CD4-positive, alpha-beta T cell (primary cell): ENCODE measurements at places on chromosomes 5 and 9.

DNA sequence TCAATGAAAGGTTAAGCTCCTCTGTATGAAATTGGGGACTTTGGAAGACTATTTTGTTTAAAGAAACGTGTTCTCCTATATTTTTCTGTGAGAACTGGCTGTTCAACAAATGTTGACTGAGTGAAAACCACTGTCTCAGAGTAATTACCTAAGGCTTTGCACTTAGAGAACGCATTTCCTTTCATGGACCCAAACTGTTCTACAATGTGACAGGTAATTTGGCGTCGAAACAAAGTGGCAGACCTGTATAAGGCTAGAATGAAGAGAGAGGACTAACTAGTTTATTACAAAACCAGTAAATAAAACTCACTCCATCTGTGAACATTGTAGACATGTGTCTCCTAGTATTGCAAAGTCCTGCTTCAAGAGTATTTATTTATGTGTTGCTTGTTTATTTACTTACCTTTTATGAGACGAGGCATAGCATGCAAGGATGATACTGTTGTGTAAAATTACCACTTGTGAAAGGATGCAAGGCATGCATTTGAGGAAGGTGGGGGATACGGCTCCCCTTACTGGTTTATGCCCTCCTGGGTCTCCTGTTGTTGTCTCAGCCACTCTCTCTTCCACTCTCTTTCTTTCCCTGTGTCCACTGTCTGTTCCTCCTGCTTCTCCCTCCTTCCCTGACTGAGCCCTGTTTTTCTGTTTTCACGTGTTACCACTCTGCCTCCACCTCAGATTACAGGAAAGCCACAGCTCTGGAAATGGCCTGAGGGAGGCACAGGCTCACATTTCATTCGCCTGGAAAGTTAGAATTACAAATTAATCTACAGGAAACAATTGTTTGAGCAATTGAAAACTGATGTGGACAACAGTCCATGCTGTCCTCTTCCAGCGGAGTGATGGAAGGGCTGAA lies 444.0 kb upstream of the ZNF608 start:
- H3K36me3 ChIP-seq, result no peaks in the 10 kb centered on the region
- DNase-seq, result no peak
- H3K27me3 ChIP-seq, result no peaks in the 10 kb centered on the region
- no peaks in the 10 kb centered on the region for H3K4me1 ChIP-seq
- no peak overlapping the region for H3K4me3 ChIP-seq
- no peak overlapping the region for H3K27ac ChIP-seq

- no peaks in the 10 kb centered on the region for H3K27me3 ChIP-seq
Observed at GRCh38 chr5:138770291-138770690, 17.1 kb downstream of the CTNNA1 start.

DNA sequence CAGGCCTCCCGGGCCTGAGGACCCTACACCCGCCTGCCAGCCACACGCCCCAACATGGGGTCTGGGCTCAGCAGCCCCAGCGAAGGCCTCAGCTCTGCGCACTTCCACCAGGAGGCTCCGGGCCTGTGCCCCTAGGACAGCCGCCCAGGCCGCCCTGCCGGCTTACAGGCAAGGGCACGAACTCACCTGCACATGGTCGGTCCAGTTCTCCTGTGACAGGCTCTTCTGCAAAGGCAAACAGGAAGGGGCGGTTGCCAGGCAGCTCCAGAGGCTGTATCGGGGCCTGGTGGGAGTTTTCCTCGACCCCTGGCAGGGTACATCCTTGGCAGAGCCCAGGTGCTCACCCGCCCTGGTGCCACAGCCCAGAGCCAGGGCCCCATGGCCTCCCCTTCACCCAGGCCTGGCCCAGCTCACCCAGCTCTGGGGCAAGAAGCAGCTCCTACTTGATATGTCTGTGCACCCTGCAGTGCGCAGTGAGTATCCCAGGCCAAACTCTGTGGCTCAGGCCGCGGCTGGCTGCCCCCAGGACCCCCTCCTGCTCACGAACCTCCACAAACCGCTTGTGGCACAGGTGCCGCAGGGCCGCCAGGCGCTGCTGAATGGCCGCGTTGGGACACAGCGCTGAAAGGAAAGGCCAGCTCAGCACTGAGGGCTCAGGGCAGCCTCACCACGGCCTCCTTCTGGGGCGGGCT lies 52.2 kb upstream of the NRARP start:
- H3K27me3 ChIP-seq, result no peaks in the 10 kb centered on the region
- no peak overlapping the region for H3K4me3 ChIP-seq
- no peak for DNase-seq
- no peaks in the 10 kb centered on the region for H3K36me3 ChIP-seq

- DNase-seq, result no peak
- H3K27ac ChIP-seq, result no peak overlapping the region
- no peaks in the 10 kb centered on the region for H3K36me3 ChIP-seq
- H3K27me3 ChIP-seq, result no peaks in the 10 kb centered on the region
- no peaks in the 10 kb centered on the region for H3K4me1 ChIP-seq
Observed at GRCh38 chr5:6066016-6066415, 312.3 kb downstream of the MED10 start.

- H3K4me3 ChIP-seq, result no peak overlapping the region
- H3K27ac ChIP-seq, result no peak overlapping the region
- no peak for DNase-seq
- no peaks in the 10 kb centered on the region for H3K4me1 ChIP-seq
- H3K27me3 ChIP-seq, result peaks cover 7% of the 10 kb centered on the region
Observed at GRCh38 chr9:117768750-117769395, 64.7 kb downstream of the TLR4 start.

- H3K4me3 ChIP-seq, result no peak overlapping the region
- H3K36me3 ChIP-seq, result peaks cover 6% of the 10 kb centered on the region
- no peaks in the 10 kb centered on the region for H3K27me3 ChIP-seq
- no peak overlapping the region for H3K27ac ChIP-seq
- peaks cover 77% of the 10 kb centered on the region for H3K4me1 ChIP-seq
Observed at GRCh38 chr9:134399435-134400056, 73.3 kb downstream of the RXRA start.

DNA sequence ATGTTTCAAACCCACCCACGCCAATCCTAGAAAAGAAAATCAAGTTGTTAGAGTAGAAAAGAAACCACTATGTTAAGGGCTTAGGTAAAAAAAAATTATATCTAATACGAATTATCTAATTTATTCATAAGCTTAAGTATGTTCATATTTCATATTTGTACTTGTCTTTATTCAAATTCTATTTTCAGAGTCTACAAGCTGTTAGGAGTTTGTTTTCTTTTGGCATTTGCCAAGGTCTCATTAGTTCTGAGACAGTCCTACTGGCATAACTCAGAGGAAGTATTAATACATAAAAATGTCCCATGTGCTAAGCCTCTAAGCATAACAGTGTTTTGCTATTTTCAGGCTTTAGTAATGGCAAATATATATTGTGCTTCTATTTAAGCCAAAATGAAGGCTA lies 57.6 kb downstream of the STARD4 start:
- no peak overlapping the region for H3K4me3 ChIP-seq
- no peak overlapping the region for H3K27ac ChIP-seq
- H3K27me3 ChIP-seq, result no peaks in the 10 kb centered on the region

DNA sequence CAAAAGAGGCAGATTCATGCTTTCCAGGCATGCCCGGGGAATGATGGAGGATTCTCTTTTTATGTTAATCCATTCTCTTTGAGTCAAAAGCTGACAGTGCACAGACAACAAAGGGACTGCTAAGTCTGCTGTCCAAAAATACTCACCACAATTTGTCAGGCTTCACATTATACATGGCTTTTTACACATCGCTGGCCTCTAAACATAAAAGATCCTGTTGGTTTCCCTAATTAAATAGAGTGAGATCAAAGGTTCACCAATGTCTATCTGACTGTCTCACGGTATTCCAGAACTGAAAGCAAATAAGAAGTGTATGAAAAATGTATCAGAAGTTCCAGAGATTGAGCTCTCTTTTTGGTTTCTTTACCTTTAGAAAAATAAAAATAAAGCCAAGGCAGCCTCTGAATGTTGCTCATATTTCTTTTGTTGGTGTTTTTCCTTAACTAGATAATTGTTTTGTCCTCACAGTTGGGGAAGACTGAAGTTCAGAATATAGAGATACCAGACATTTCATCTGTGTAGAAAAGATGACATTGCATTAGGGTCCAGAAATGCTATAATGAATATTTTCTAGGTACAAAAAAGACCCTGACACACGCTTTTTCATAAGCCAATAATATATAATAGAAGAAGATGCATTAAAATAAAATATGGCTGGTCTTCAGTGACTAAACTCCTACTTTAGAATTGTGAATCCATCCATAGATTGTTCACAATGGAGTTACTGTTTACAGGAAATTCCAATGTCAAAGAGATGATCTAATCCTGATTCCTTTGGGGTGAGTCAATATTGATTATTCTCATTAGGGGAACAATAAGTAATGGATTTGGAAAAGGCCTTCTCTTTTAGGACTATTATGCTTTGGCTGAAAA lies 688.2 kb upstream of the CDH6 start:
- no peaks in the 10 kb centered on the region for H3K36me3 ChIP-seq
- H3K4me1 ChIP-seq, result no peaks in the 10 kb centered on the region
- H3K27me3 ChIP-seq, result no peaks in the 10 kb centered on the region

- no peaks in the 10 kb centered on the region for H3K36me3 ChIP-seq
- H3K27me3 ChIP-seq, result no peaks in the 10 kb centered on the region
- DNase-seq, result no peak
Observed at GRCh38 chr9:87227456-87227855, 270.2 kb upstream of the DAPK1 start.

DNA sequence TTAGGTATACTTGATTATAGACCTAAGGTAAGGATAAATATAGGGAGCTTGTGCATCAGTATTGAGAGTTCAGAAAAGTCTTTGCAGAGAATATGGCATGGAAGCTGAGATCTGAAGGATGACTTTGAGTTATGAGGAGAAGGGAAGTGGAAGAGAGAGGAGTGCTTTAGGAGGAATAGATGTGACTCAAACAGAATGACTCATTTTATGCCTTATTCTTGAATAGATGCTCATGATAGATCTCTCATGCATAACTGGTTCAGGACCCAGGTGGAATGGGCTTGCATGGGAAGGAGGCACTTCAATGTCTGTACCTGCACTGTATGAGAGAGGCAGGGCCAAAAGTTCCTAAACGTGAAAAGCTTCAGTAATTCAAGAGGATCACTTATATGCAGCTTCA lies 103.3 kb downstream of the CWC27 start:
- DNase-seq, result no peak
- H3K36me3 ChIP-seq, result no peaks in the 10 kb centered on the region
- no peak overlapping the region for H3K4me3 ChIP-seq
- no peak overlapping the region for H3K27ac ChIP-seq
- no peaks in the 10 kb centered on the region for H3K27me3 ChIP-seq

- no peak overlapping the region for H3K27ac ChIP-seq
- H3K4me1 ChIP-seq, result no peaks in the 10 kb centered on the region
- no peak overlapping the region for H3K4me3 ChIP-seq
- H3K27me3 ChIP-seq, result no peaks in the 10 kb centered on the region
- no peaks in the 10 kb centered on the region for H3K36me3 ChIP-seq
- DNase-seq, result no peak
Observed at GRCh38 chr5:167546270-167546669, 745.2 kb upstream of the WWC1 start.

- H3K4me1 ChIP-seq, result no peaks in the 10 kb centered on the region
- H3K27me3 ChIP-seq, result no peaks in the 10 kb centered on the region
- H3K27ac ChIP-seq, result no peak overlapping the region
- H3K36me3 ChIP-seq, result no peaks in the 10 kb centered on the region
- no peak overlapping the region for H3K4me3 ChIP-seq
Observed at GRCh38 chr9:135134268-135135022, 47.0 kb downstream of the OLFM1 start.
